ENCODE measurements at places on chromosomes 11 and 22.

- DNase-seq: no peak
Observed at GRCh38 chr11:120055646-120056045, 82.3 kb downstream of the TRIM29 start.

- no peak for DNase-seq
Observed at GRCh38 chr11:76160856-76161255, 45.4 kb downstream of the WNT11 start.

GRCh38 chr11:120811199-120811598 is 212.7 kb upstream of the TBCEL start:
- no peak for DNase-seq

DNA sequence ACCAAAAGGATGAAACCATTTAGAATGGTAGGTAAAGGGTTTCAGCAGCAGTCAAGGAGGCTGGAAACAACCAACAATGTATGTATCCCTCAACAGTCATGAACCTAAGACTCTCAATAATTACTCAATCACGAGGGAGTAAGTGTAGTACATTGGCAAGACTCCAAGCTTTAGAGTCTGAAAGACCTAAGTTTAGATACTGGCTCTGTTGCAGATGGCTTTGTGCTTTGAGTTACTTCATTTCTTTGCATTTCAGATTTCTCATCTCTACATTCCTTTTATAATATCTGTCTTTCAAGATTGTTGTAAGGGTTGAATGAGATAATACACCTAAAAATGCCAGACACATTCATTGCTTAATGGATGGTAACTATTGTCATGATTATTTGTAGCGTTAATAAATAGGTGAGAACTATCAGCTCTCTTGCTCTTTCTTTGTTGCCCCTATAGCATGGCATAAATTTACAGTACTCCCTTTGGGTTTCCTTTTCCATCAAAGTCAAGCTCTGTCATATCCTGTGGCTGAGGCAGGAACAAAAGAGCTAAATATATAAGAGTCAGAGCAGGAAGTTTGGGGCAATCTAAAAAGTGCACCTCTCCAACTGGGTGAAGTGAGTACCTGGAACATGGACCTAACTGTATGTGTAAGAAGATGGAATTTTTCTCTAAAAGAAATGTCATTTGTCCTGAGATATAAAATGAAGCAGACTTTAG is 228.2 kb upstream of the ZC3H12C start:
- no peak for DNase-seq

- no peak for DNase-seq
Observed at GRCh38 chr11:67300756-67301312, 2.5 kb upstream of the SSH3 start.

DNA sequence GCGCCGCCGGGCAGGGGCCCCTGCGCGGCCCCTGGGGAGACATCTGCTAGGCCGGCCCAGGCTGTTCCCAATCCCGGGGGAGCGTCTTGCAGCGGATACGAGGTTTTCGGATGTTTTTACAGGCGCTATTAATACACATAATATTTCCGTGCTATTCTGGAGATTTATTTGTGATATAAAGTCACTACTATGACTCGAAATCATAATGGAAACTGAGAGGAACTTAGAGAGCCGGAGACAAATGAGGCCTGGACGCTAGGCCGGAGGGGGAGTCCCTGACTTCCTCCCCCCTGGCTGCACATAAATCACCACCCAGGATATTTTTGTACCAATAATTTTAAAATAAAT is 91.7 kb upstream of the ANO1 start:
- DNase-seq: no peak

DNA sequence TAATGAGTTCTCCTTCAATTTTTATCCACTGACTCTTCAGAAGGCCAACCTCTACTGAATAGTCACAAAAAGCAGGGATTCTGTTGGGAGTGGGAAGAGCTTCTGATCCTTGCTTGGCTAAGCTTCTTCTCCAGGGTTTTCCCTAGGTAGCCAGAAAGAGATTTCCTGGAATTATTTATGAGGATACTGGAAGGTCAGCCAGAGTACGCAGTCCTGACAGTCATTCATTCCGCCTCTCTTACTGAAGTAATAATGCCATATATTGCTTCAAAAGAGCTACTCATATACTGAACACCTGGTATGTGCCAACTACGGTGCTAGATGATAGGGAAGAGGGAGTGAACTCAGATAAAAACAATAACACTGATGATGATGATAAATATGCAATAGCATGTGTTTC is 116.1 kb downstream of the CCDC34 start:
- no peak for DNase-seq

DNA sequence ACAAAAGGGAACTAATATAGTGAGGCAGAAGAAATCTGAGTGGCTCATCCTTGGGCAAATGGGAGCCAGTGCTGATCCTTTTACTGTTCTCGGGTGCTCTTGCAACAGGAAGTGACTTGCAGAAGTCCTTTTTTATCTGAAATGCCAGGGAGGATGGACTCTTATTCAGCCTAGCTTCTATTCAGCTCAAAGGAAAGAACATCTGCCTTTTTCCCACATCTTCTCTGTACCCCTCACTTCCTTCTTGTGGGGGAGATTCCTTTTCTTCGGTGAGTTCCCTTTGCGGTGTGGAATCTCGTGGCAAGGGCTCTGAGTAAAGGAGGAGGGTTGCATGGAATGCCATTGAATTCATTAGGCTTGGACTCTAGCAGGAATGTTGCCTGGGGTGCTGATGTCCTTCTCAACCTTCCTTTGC is 76.2 kb downstream of the ZBTB16 start:
- DNase-seq: no peak

DNA sequence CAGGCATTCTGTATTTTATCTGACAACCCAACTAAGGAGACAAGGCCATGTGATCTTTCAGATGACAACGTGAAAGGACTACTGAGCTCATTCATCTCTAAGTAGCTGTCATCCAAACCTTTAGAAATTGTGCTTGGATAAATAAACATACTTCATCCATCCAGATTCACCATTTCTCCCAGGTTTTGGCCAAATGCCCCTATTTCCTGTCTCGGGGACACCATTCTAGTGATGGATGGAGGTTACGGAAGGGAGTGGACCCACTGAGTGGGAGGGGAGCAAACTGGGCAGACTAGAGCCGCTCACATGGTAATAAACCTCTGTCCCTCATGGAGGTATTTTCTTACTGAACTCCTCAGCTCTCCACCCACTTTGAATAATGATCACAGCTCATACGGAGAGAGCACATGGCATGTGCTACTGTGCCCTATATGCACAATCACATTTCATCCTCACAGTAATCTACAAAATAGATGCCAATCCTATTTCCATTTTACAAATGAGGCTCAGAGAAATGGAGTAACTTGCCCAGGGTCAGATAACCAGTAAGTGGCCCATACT is 114.4 kb downstream of the SLC1A2 start:
- no peak for DNase-seq

- DNase-seq: no peak
Observed at GRCh38 chr11:87870086-87870485, 305.2 kb downstream of the RAB38 start.

DNA sequence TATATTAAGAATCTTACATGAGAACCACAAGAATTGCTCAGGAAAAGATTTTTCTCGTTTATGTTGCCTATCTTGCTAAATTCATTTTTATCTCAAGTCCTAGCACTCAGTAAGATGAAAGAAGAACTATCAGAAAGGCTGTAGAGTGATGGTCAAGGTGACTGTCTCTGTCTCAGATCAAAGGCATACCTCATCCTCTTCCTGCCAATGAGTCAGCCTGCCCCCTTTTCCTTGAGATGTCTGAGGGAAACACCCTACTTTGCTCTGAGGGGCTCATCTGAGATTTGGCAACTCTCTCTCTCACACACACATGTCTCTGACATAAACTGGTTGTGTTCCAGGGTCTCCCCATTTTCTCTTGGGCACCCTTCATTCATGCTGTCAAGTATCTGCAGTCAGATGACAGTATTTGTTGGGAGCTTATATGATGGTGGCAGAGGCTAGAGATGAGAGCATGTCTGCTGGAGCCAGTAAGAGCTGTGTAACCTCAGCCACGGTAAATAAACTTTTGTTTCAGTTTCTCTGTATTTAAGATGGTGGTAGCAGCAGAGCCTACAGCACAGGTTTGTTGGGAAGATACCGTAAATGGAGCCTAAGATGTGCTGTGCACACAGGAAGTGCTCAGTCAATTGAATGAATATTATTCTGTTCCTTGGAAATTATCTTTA is 1.6 kb downstream of the MMP27 start:
- DNase-seq: no peak

DNA sequence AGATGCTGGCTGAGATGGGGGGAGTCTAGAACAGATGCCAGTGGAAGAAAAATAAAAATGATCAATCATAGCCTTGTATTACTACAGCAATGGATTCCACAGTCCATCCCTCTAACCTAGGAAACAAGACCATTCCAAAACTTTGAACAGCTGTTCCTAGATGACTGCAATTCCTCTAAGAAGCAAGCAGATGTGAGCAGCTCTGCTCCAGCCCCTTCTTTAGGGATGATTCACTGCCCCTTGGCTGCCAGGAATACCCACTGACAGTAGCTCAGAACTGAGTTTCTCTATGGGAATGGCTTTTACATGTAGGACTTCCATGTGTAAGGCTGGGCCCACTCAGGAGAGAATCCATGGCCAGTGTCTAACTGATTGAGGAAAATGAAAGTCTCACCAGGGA is 943.9 kb downstream of the OPCML start:
- no peak for DNase-seq

DNA sequence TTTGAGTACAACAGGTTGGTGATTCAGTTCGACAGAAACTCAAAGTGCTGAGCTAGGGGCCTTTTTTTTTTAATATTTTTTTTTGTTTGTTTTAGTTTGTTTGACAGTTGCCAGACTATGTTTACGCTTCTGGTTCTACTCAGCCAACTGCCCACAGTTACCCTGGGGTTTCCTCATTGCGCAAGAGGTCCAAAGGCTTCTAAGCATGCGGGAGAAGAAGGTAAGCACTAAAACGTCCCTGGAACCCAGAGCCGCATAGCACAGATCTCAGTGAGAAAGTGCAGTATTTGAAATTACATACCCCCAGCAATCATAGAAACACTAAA is 649 bp downstream of the PRRG4 start:
- DNase-seq: no peak

DNA sequence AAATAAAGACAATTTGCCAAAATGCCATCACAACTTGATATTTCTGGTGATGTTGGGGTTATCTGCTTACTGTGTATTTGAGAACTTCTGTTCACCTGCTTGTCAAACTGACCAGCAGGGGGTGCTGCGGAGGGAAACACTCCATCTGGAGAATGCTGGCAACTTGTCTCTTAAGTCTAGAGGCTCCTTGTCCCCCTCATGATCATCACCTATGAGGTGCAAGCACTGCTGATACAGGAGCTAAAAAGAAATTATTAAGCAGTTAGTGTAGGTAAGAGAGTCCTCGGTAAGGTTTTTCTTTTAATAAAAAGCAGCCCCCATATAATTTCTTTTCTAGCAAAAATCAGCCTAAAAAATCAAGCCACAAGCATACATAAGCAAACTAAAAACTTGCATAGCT is 32.7 kb upstream of the GLYATL1B start:
- peak; percentile 72 for DNase-seq

GRCh38 chr11:63212742-63213141 is 30.7 kb downstream of the SLC22A25 start:
- DNase-seq: no peak

GRCh38 chr22:49858827-49859226 is 5.2 kb downstream of the ZBED4 start:
- no peak for DNase-seq

- DNase-seq: no peak
Observed at GRCh38 chr11:67687986-67688385, 13.6 kb upstream of the ALDH3B2 start.

GRCh38 chr11:8573777-8574176 is 20.3 kb downstream of the STK33 start:
- DNase-seq: no peak

GRCh38 chr11:10314199-10315072 is 9.6 kb downstream of the ADM start:
- DNase-seq: no peak

DNA sequence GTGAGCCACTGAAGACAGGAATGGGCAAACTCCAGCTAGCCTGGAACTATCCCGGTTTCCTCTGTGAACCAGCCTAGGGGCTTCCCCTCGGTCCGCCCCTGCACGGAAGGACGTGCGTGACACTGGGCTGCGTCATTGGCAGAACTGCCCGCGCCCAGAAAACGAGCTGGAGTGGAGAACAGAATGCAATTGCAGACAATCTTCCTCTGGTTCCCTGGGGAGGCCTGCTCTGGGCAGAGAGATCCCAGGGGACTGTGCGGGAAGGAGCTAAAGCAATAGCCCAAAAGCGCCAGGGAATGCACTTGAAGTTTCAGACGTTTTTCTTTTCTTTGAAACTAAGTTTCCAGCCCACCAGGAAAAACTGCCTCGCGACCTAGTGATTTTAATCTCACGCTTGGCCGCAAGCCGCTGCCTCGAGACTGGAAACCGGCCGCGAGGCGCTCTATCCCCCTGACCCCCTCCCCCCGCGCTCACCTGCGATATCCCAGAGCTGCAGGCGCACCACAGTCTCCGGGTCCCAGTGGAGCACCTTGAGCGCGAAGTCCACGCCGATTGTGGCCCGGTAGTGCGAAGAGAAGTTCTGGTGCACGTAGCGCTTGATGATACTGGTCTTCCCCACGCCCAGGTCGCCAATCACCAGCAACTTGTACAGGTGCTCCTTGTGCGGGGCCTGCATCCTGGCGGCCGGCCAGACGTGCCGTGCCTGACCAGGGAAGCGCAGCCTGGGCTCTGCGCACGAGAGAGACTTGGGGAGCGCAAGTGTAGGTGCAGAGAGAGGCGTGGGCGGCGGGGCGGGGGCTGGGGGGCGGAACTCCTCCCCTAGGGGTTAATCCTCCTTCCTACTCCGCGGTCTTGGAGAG is at the start of gene RAB38:
Gene RAB38 (minus strand): TSS at position 735 of the 860 bp plus-strand sequence. CDS start 59 bp downstream, at position 676.
- peak; percentile 37 for DNase-seq

GRCh38 chr11:45259592-45259991 is 26.5 kb downstream of the SYT13 start:
- DNase-seq: no peak

- DNase-seq: no peak
Observed at GRCh38 chr11:90343673-90344072, 120.8 kb upstream of the CHORDC1 start.

- DNase-seq: peak; percentile 28
Observed at GRCh38 chr11:47355283-47356128, 3.0 kb upstream of the MYBPC3 start.

GRCh38 chr11:124886476-124886875 is 11.2 kb downstream of the ROBO4 start:
- DNase-seq: no peak

DNA sequence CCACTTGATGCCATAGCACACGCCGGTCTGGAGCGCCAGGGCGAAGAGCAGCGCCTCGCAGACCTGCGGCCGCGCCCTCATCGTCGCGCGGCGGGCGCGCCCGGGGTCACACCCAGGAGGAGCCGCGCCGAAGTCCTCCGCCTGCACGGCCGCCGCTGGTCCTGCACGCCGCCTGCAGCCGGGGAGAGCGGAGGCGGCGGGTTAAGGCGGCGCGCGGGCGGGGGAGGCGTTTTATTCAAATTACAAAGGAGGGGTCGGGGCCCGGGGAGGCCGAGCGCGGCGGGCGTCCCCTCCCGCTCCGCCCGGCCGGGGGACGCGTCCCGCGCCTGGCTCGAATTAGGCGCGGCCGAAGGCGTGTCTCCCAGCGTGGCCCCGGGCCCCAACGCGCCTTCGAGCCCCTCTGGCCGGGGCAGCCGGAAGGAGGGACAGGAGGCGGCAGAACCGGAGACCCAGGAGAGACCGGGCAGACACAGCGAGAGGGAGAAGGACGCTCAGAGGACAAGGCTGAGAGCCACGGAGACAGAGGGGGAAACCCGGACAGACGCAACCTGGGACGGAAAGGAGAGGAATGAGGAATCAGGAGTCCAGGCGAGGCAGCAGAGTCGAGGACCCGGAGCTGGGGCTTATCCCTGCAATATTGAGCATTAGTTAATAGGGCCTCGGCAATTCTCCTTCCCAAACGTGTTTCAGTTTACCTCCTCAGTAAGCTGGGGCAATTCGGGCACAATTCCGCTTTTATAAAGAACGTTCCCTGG is at the start of gene WNT11:
Gene WNT11 (minus strand): TSS at position 176 of the 755 bp plus-strand sequence. CDS start 95 bp downstream, at position 81.
- no peak for DNase-seq
